ENCODE measurements at places on chromosomes 2 and 18.

- DNase-seq = no peak
Measured at GRCh38 chr2:155651851-155652250, 680.7 kb downstream of the NR4A2 start.

- DNase-seq = no peak
Measured at GRCh38 chr2:36165132-36165531, 190.4 kb upstream of the CRIM1 start.

DNA sequence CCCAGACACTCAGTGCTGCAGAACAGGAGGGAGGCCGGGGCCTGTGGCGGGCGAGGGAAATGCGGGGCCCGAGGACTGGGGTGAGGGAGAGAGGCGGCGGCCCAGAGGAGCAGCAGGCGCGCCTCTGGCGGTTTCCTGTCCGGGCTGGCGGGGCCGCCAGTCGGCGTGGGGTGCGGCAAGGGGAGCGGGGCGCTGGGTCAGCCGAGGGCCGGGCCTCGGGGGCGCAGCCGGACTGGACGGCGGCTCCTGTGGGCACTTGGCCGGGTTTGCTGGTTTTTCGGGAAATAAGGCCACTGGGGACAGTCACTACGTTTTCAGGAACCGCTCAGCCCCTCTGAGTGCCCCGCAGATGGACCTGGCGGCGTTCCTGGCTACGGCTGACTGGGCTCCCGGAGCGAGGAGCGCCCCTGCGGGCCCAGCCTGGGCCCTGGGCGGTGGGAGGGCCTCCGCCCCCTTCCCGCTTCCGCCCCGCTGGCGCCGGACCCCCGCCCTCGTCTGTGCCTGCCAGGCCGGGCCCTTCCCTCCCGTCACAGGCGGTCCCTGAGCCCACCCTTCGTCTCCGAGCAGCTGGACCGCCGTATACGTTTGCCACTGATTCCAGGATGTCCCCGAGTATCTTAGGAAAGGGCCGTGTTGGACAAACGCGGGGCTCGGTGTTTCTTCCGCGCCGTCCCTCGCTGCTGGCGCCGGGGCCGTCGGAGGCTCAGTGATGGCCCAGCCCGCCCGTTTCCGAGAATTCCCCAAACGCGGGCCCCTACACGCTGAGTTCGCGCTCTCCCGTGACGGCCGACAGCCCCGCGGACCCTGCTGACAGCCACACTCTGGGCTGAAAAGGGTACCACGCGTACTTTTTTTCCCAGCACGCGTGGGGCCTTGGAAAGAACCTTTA is 84.6 kb downstream of the FAM210A start:
- no peak for DNase-seq

DNA sequence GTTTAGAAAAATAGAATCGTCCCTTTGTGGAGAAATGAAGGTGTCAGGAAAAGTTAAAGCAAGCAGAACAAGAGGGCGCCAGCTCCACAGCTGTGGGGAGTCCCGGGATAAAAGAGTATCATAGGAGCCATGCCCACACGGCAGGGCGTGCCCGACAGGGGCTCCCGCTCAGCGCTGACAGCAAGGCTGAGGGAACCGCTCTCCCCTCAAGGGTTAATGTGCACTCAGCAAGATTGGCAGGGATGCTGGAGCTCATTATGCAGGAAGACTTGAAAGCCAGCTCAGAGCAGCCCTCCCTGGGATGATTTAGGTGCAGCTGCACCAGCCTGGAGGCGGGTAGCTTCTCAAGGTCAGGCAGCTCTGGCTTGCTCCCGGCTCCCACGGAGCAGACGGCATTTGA is 500.2 kb downstream of the EIPR1 start:
- no peak for DNase-seq

DNA sequence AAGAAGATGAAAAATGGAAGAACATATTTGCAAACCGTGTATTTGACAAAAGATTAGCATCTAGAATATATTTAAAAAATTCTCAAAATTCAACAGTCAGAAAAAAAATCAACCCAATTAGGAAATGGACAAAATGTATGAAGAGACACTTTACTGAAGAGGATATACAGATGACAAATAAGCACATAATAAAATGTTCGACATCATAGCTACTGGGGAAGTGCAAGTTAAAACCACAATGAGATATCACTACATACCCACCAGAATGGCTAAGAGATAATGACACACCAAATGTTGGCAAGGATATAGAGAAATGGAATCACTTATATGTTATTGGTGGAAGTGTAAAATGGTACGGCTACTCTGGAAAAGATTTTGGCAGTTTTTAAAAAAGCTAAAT is 11.7 kb upstream of the NUP35 start:
- no peak for DNase-seq

DNA sequence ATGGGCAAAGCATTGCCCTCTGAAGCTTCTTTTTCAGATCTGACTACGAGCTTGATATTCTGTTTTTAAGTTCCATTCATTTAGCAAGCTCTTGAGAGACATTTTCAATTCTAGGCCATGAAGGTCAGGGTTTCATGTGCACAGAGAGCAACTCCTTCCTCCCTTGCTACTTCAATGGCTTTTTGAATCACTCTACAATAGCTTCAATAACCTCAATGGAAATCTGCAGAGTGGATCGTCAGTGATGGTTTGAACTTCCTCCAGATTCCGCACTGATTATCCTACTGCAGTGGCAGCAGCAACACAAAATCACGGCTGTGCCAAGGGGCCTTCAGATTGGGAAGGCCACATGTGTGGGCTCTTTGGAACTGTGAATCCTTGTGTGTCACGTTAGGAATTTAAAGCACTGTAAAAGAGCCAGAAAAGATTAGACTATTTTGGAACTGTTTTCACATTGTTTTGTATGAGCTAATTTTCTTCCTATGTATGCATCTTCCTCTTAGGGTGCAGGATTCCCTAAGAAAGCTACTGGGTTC is 88.4 kb upstream of the MGAT4A start:
- DNase-seq = no peak

DNA sequence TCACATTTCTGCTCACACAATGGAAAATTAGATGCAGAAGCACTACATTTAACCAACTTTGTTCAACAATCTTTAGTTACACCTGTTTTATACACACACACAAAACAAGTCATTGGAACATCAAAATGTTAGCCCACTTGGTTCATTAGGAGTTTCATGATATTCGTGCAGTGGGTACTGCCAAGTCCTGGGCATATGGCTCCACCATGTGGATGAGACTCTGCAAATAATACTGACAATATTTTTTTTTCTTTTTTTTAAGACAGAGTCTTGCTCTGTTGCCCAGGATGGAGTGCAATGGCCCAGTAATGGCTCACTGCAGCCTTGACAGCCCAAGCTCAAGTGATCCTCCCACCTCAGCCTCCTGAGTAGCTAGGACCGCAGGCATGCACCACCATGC is 34.5 kb upstream of the GRB14 start:
- no peak for DNase-seq
